ENCODE measurements at places on chromosomes 1 and 21.

- DNase-seq, result peak; percentile 65
These were observed 1.1 kb downstream of the GABPA start for GRCh38 chr21:25735646-25736597.

DNA sequence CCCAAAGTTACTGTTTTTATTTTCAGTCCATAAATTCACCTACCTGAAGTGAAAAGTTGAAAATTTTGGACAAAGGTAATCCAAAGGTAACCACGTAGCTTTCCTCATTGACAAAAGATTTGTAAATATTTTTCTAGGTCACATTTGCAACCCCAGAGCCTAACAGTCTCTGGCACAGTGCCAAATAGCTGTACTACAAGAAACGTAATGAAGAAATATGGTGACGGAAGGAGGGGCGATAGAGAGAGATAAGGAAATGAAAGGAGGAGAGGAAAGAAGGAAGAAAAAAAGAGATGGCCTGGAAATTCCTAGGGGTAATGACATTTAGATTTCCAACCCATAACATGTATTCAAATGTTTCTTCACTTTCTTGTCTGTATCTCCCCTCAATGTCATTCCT, 159.4 kb downstream of the BARHL2 start:
- no peak for DNase-seq

- no peak for DNase-seq
These were observed 6.5 kb downstream of the LCE7A start for GRCh38 chr1:152866321-152866720.

GRCh38 chr1:94284476-94284875, 47.1 kb upstream of the ARHGAP29 start:
- no peak for DNase-seq

DNA sequence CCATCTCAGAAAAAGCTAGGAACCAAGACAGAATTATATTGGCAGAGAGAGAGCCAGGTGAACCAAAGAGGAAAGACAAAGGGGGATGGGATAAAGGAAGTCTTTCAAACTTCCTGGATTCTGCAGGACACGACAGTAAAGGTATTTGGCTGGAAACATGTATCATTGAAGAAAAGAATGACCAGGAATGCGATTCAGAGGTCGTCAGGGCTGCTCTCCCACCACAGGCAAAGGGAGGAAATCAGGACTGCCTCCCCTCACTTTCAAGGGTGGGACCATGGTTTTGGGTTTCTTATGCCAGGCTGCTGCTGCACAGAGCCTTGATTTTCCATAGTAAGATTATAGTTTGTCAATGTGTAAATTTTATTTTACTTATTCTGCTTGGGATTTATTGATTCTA, 848.8 kb downstream of the BRINP3 start:
- no peak for DNase-seq

DNA sequence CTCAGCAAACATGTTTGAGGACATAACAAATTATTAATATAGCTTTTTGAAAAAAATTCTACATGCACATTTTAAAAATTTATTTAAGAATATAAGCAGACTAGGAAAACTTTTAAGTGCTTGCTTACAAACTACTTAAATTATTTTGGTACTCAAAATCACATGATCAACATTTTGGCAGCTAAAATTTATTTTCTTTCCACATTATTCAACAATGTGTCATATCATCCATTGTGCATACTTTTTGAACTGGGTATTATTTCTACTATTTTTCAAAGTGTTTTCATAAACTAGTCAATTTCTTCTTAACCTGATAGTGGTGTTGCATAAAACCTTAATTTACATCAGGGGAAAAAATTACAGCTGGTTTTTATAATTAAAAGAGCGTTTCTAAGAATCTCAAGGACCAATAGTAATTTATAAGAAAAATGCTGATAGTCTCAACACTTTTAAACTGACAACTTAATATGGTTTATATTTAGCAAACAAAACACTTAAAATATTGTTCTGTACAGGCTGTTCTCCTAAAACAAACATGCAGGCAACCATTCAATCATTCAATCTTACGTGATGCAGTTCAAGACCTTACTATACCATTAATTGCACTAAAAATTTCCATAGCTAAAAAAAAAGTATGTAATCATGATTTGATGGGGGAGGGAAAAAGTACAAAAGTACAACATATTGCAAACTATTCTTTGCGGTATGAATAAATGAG, 105.0 kb downstream of the GPATCH2 start:
- DNase-seq, result no peak

GRCh38 chr1:212597487-212597886, 11.1 kb upstream of the ATF3 start:
- DNase-seq, result no peak

DNA sequence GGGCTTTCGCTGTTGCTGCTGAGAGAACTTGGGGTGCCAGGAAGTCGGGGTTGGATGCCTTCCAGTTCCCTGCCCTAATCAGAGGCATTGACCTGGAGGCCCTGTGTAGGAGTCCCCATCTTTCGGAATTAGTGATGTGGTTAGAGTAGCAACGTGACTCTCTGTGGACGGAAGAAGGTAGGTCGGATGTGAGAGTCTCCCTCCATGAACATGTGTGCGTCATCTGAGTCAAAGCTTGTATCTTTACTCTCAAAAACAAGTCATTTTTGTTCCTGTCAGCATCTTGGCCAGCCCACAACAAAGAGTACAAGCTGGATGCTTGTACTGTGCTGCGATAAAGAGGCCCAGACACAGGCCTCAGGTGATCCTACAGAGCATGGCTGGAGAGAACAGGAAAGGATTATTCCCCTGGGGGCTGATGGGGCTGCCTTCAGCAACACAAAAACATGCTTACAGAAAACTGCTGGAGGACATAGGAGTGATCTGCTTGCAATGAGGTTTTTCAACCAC, 31.0 kb upstream of the IL10 start:
- no peak for DNase-seq

DNA sequence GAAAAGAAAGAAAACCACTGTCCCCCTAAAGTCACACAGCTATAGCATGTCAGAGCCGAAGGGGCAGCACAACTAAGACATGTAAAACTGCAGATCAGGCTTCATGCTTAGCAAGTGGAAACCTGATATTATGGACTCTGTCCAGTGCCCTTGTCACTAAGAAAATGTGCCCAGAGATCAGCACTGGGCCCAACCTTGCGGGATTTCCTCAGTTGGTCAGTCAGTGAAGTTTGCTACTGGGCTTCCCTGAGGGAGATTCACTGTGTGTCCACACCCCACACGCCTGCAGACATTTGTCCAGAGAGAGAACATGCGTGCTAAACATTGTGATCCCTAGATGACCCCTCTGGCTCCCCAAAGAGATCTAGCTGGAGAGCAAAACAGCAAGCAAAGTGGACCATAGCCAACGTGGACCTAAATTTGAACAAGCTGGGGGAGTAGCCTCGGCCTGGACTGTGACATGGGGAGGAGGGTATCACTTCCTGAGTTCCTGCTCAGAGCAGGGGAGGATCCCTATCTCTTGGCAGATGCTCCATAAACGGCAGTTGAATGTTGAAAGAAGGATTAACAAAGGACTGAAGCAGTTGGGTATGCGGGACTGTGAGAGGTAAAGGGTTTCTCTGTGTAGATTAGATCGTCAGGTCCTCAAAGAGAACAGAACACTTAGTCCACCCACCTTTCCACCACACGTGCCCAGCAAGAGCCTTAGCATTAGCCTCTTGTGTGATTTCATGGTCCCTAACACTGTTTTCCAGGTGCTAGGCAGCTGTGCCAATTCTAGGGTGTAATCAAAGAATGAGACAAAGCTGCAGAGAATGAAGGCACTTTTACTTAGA, 53.6 kb downstream of the GLUL start:
- DNase-seq, result no peak

DNA sequence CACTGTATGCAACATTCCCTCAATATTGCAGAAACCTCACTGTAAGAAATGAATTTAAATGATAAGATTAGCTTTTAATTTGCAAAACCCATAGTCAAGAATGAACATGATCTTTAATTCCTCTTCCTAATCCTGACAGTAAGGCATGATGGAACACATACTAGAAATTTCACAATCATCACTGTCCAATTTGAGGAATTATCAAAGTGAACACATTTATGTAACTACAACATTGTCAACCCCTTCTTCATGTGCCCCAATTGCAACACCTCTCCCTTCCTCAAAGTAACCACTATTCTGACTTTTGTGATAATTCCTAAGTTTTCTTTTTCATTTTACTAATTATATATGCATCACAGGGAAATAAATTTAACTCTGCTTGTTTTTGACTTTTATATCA, 103.1 kb downstream of the LHX8 start:
- DNase-seq, result no peak

- no peak for DNase-seq
These were observed 54.1 kb downstream of the TAS1R2 start for GRCh38 chr1:18805150-18805879.

DNA sequence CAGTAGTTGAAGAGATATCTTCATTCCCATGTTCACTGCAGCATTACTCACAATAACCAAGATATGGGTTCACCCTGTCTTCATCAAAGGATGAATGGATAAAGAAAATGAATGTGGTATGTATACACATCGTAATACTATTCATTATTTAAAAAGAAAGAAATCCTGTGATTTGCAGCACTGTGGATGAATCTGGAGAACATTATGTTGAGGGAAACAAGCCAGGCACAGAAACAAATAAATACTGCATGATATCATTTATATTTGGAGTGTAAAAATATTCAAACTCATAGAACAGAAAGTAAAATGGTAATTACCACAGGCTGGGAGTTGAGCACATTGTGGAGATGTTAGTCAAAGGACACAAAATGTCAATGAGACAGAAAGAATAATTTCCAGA, 977.2 kb downstream of the AMY1C start:
- no peak for DNase-seq

- DNase-seq, result no peak
These were observed 197.5 kb upstream of the PTBP2 start for GRCh38 chr1:96524100-96524499.

DNA sequence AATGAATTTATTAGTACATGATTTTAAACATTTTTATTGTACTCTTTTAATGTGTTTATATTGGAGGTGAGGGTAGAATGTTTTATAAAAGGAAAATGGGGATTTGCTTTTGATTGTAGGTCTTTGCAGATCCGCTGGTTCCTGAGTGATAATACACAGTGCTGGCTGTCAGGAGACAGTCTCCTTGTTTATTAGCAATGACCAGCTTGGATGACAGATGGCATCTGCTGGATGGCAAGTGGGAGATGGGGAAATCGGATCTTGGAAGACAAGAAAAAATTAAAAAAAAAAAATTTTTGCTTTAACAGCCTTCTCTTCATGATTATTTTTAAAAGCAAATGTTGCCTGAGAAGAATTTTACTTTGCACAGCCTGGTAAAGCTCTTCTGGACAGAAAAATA, 4.4 kb upstream of the PHTF1 start:
- no peak for DNase-seq

GRCh38 chr1:65827346-65827745, 34.7 kb downstream of the PDE4B start:
- DNase-seq, result no peak

DNA sequence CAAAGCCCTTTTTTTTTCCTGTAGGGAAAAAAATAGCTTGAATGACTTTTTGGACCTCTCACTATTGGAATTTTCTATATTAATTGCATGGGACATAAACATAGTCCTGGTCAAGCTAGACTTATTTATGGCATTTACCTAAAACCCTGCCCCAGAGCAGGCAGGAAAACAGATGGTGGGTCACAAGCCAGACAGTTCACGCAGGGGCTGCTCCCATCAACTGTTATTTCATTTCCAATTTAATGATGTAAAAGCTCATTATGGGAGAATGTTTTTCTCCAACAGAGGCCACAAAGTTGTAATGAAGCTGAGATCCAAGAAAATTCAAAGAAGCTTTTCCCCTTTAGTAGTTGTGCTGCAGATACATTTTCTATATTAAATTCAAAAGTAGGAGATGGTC, 99.2 kb downstream of the SGIP1 start:
- DNase-seq, result no peak

DNA sequence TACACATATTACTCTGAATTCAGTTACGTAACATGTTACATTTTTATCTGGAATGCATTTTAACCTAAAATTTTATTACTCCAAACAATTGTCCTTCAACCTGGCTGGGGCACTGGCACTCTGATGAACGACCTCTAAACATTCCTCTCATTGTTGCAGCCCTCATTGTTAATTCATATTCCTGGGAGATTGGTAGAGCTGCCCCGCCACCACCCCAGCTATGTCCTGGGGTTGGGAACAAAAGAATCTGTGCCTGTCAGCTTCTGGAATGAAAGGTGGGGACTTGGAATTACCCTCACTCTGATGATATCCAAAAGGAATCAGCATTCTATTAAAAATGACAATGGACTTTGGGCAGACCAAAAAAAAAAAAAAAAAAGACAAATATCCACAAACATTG, 38.0 kb upstream of the DESI2 start:
- DNase-seq, result no peak

DNA sequence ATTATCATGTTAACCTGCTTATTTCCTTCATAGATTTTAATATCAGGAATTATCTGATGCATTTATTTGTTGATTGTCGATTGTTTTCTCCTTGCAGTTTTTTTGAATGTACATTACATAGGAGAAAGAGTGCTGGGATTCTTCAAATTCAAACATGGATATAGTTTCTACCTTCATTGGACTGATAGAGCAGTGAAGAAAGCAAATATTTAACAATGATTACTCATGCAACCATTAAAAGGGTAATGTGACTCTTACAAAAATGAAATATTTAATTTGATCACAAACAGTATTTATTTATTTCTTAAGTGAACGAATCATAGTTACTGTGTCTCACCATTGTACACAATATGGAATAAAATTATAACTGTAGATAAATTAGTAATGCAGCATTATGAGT, 350.9 kb downstream of the BRINP3 start:
- no peak for DNase-seq

DNA sequence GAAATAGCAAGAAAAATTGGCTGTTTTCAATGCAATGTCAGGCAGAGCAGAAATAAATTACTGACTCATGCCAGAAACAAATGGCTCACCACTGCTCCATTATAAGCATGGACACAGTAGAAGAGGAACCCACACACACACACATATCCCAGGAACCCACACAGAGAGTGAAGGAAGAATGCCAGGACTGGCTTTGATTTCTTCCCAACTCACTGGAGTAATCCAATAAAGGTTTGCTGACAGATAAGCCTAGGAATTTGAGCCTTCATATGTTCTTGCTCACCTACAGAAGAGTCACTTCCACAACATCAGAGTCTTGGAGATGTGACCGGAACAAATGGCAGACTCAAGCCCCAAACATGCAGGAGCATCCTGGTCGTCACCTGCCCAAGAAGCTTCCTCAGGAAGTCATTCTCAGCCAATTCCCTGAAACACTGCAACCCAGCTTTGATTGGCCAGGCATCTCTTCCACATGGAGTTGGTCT, 2.2 kb downstream of the SH3BP5L start:
- DNase-seq, result no peak

GRCh38 chr1:88509379-88509778, 174.7 kb upstream of the PKN2 start:
- DNase-seq, result no peak

GRCh38 chr21:27393726-27394125, 426.8 kb upstream of the ADAMTS5 start:
- DNase-seq, result no peak

GRCh38 chr1:112954017-112954650, 1.9 kb downstream of the SLC16A1 start:
- no peak for DNase-seq

- no peak for DNase-seq
These were observed 98.9 kb upstream of the DPYD start for GRCh38 chr1:98019747-98020146.

Measured in HTR-8/SVneo (cell line).